Diencephalon (tissue), 1 donor: ENCODE measurements at places on chromosomes 7 and 10. TPM values are rescaled to one million over a fixed set of nuclear protein-coding genes. Genes with fewer than 3 reads are reported as not detected.

MUC12 gene
- 0.23 TPM for total RNA-seq

CRTAC1 gene
- 55.8 TPM for total RNA-seq

RNLS gene
- 8.8 TPM for total RNA-seq

HIPK2 gene
- 35.3 TPM for total RNA-seq

CCL24 gene
- total RNA-seq: not detected

UPP1 gene
- 16.8 TPM for total RNA-seq

GIGYF1 gene
- total RNA-seq: 16.4 TPM

CC2D2B gene
- total RNA-seq: 3.5 TPM

ZNF862 gene
- total RNA-seq: 14.8 TPM

IGFBP1 gene
- total RNA-seq: 0.23 TPM
